Myocyte (in vitro differentiated cells): ENCODE measurements at places on chromosomes 3 and 15. TPM values are rescaled to one million over a fixed set of nuclear protein-coding genes. Genes with fewer than 3 reads are reported as not detected.

DNA sequence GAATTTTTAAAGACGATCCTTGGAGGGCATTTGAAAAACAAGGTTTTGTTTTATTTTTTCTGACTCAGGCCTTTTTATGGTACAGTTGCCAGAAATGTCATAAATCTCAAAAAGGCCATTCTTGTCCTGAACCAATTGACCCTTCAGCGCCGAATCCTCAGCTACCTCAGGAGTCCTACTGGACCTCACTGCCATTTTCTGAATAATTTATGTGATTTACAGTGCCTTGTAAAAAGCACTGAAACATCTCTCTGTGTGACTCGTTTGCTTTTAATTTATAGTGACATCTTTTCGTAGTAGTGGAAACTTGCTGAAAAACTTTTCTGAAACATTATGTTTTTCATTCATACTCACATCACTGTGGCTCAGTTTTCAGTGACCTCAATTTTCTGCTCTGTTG, 72.2 kb upstream of the ARL6 start:
- DNase-seq, result no peak

Gene SNRK
- 18.8 and 21.2 TPM in 2 replicates for total RNA-seq

GRCh38 chr3:69353088-69353478, 32.8 kb downstream of the FRMD4B start:
- DNase-seq, result no peak

GRCh38 chr15:74863239-74864056, 9.7 kb downstream of the SCAMP2 start:
- no peak for DNase-seq

- no peak for DNase-seq
These were observed 23.1 kb upstream of the FOXP1 start for GRCh38 chr3:71606582-71606981.

DNA sequence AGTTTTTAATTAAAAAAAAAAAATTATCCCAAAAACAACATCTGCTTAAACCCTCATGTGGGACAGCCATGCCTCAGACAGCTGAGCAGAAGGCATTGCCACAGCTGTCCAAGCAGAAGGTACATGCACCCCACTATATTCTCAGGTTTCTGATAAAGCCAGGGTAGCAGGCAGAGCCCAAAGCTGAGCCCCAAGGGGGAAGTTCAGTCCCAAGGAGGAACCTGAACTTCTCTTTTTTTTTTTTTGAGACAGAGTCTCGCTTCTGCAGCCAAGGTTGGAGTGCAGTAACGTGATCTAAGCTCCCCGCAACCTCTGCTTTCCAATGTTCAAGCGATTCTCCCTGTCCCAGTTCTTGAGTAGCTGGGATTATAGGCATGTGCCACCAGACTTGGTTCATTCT, 33.2 kb downstream of the MKRN2 start:
- DNase-seq, result no peak

Gene DZIP1L
- total RNA-seq, result 5.5 and 10.2 TPM in 2 replicates

Gene PARL
- total RNA-seq, result 37.9 and 40.4 TPM in 2 replicates

DNA sequence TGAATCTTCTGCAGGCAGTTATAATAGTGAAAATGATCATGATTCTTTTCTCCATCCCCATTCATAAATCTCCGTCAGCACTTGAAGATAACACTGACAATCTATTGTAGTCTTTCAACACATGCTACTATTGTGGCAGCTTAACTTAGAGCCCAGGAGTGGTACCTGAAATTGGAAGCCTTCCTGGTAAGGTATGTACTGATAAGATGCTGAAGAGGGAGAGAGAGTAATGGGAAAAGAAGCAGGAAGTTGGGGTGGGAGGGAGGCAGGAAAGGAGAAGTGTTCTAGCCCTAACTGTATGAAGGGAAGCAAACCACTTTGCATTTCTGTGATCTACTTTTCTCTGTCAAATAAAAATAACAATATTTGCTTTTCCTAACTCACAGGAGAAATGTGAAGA, 197.4 kb upstream of the RORA start:
- no peak for DNase-seq

DNA sequence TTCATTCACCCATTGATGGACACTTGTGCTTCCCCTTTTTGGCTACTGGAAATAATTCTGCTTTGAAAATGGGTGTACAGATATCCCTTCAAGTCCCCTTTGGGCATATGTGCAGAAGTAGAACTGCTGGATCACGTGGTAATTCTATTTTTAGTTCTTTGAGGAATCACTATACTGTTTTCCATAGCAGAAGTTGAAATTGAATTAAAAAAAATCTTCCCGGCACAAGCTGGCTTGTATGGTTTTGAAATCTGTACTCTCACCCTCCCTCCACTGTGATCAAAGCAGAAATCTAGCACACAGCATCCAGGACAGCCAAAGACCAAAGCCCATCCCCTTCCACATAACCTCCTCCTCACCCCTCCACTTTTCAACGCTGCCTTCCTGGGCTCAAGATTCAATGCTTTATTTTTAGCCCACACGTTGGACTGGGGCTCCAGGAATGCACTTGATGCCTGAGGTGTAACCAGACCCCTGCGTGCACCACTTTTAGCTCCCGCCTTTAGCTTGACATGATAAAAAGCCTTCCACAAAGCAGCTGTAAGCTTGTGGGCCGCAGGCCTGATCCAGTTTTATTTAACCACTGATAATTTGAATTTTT, 29.9 kb downstream of the TMEM40 start:
- DNase-seq, result peak; percentile 97

GRCh38 chr15:100245487-100245820, 96.3 kb downstream of the ADAMTS17 start:
- no peak for DNase-seq

Gene WNT7A
- not detected in 2 replicates for total RNA-seq

DNA sequence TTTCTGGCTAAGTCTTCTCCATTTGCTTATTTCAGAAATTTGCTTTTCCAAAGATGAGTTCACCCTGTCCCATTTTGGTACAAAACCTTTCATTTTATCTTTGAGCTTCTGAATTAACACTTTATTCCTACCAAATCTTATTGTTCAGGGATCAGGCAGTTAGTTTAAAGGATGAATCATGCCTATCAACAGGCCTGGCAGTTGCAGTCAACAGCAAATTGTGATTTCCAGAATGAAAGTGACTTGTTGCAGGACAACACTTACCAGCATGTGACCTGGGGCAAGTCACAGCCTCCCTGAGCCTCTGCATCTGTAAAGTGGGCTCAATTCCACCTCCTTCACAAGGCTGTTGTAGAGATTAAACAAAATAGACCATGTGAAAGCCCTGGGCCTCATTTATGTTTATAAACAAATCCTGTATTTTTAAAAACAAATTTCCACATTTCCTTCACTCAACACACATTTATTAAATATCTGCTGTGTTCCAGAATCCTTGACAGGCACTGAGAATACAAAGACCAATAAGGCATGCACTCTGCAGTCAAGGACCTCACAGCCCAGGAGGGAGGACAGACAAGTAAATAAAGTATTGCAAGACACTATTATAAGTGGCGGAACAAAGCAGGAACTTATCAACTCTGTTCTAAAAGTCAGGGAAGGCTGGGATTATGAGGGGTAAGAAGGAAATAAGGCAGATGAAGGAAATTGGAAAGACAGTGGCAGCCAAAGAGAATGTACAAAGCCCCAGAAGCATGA, 359.1 kb upstream of the IL12A start:
- no peak for DNase-seq

Gene CCR1
- 0.53 and 0.57 TPM in 2 replicates for total RNA-seq

GRCh38 chr3:126354776-126355175, 2.4 kb downstream of the KLF15 start:
- DNase-seq, result no peak

- DNase-seq, result no peak
These were observed 133.8 kb downstream of the PDCD6IP start for GRCh38 chr3:33932010-33932764.

DNA sequence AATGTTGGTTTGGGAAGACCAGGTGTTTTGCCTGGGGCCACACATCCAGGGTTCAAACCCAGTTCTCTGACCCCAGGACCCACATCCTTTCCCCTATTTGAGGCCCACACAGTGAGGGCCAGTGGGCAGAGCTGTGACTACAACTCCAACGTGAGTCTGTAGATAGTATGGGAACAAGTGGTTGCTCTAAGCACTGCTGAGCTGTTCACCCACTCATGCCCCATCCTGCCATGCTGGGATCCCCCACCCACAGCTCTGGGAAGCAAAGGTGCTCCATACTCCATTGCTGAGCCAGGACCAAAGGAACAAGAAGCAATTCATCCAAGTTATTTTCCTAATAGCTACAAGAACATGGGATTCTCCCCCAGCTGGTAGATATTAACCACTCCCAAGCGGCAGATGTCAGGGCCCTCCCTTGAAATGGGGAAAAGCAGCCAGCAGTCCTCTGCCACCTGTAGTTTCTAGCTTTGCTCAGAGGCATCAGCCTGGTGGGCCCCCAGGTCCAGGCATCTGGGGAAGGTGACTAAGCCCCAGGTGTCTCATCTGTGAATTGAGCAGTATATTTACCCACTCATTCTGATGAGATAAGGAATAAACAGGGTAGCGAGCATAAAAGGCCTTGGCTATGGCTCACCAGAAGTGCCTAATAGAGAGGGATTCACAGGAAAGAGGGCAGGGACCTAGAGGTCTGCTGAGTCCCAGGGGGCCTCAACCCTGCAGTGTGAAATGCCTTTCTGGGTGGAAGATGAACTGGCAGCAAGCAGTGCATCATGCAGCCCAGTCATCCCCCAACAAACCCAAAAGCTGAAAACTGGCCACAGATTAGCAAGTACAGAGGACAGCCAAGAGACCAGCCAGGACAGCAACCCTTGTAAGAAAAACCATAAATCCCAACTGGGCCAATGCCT, 33.4 kb downstream of the POC1A start:
- DNase-seq, result no peak

Gene DLL4
- 0.13 TPM in 1 of 2 replicates, not detected in the other for total RNA-seq

DNA sequence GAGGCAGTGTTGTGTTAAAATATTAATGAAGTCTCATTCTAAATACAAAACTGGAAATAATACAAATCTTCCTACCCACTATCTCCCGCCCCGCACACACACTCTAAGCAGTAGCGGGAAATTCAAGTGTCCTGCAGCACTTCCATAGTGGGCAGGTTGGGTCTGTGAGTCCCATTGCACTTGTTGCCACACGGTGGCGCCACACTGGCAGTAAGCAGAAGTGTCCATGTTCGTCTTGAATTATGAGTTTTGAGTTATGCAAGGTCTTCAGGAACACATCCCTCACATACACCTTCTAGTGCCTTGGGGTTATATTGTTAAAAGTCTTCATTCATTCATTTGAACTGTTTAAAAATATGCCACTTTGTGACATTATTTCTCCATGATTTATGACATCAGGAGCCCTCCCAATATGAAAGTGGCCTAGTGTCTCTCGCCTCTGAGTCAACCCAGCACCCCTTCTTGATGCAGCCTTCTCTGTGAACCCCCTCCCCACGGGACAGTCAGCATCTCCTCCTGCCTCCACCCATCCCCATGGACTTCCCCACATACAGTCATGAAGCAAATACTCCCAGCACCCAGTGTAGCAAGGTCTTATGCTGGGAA, 17.6 kb upstream of the CCDC174 start:
- peak; percentile 34 for DNase-seq

Gene SETD5
- 83.2 and 98.4 TPM in 2 replicates for total RNA-seq

Gene NMB
- 1.7 and 4.9 TPM in 2 replicates for total RNA-seq

- no peak for DNase-seq
These were observed 4.2 kb upstream of the SH2D7 start for GRCh38 chr15:78087951-78088772.

DNA sequence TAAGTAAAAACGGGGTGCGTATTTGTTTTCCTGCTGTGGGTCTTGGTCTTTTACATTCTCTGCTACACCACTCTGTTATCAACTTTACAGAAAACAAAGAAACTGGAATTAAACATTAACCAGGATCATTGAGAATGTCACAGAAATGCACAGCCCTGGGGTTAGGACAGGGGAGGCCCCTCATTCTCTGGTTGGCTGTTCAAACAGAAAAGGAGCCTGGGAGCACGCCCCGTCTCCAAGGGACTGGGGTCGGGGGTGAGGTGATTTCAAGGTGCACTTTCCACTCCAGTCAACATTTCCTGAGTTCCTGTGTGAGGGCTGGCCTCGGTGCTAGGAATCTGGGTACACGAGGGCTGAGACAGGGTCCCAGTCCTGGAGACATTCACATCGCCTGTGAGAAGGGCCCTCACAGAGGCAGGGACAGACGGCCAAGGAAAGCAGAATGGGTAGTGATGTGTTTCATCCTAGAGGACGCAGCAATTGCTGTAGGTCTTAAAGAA, 30.3 kb downstream of the CPN2 start:
- no peak for DNase-seq

Gene PODXL2
- total RNA-seq, result 4.8 and 5.5 TPM in 2 replicates

Gene RAD18
- 7.7 and 17.4 TPM in 2 replicates for total RNA-seq

DNA sequence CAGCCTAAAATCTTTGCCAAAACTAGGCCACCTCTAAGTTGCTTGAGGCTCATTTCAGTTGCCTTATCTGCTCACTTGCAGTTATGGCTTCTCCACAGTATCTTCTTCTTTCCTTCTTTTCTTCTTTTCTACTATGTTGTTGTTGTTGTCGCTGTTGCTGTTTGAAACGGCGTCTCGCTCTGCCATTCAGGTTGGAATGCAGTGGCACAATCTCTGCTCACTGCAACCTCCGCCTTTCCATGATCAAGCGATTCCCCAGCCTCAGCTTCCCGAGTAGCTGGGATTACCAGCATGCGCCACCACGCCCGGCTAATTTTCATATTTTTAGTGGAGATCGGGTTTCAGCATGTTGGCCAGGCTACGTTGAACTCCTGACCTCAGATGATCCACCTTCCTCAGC, 210.8 kb upstream of the NR2F2 start:
- DNase-seq, result no peak

Gene DGKG
- total RNA-seq, result 4.3 and 6.3 TPM in 2 replicates

Gene PLOD2
- total RNA-seq, result 71.0 and 77.1 TPM in 2 replicates

- no peak for DNase-seq
These were observed 2.4 kb upstream of the TMEM89 start for GRCh38 chr3:48623851-48624547.
